ENCODE measurements at places on chromosomes 4 and X.

DNA sequence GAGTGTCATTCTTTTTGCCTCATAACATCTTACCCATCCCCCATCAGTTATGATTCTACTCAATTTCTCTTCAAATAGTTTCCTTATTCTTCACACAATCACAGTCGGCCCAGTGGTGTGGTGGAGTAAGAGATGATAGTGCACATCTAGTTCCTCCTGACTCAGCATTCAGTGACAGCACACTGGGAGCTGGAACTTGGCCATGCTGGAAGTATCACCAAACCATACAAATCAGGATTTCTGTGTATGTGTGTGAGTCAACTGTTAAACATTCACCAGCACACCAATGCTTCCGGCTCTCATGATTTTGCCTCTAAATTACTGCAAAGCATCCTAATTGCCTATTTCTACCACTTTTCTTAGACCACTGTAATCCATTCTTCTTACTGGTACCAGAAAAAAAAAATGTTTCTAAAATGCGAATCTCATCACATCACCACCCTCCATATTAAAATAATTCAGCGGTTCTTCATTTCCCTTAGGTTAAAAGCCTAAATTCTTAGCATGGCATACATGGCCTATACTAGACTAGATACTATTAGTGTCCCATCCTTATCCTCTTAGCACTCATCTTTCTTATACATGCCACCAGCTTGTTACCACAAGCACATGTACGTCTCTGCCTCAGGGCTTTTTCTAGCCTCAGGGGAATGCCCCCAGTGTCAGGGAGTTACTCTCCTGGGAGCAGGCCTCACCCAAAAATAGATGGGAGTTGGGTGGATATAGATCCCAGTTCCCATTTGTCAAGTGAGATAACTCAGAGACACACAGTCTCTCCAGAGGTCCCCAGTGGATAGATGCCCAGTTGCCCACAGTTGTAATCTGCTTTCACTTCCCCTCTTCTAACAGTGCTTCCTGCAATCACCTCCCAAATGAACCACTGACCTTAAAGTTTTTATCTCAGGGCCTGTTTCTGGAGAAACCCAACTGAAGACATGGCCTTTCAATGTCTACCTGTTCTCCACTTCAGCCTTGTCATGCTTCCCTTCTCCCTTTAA is 49.2 kb upstream of the DDX53 start:
- DNase-seq = no peak

- no peak for DNase-seq
Measured at GRCh38 chr4:113434247-113434587, 327.3 kb downstream of the CAMK2D start.

DNA sequence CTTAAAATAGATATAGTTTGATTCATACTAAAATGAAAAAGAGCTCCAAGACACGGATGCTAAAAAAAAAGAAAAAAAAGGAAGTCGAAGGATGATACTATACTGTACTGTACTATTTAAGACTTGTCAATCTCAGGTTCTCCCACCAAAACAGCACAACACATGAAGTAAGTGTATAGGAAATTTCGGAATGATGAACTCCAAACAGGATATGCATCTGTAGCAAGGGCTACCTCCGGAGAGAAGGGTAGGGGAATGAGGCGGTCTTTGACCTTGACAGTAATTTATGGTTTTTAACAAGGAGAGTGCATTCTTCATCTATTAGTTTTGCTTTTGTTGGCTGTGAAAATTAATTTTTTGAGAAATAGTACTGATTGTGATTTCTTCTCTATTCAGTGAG is 541 bp upstream of the FIP1L1 start:
- no peak for DNase-seq

GRCh38 chr4:105002278-105002677 is 144.4 kb upstream of the TET2 start:
- no peak for DNase-seq

GRCh38 chr4:81490403-81491160 is 18.9 kb upstream of the RASGEF1B start:
- no peak for DNase-seq

- no peak for DNase-seq
Measured at GRCh38 chr4:48467891-48468290, 15.3 kb upstream of the SLC10A4 start.

All from stimulated activated CD4-positive, alpha-beta T cell treated with anti-CD3 and anti-CD28 coated beads, Interleukin-12 subunit alpha, Interleukin-12 subunit beta, amount 100 ng/mL, for 24 hours (primary cell).